Left renal cortex interstitium (tissue), 4 donors: ENCODE measurements at places on chromosomes 2 and 18.

GRCh38 chr2:24076849-24077534 is 866 bp upstream of the SF3B6 start:
- DNase-seq = peak; percentile 2

DNA sequence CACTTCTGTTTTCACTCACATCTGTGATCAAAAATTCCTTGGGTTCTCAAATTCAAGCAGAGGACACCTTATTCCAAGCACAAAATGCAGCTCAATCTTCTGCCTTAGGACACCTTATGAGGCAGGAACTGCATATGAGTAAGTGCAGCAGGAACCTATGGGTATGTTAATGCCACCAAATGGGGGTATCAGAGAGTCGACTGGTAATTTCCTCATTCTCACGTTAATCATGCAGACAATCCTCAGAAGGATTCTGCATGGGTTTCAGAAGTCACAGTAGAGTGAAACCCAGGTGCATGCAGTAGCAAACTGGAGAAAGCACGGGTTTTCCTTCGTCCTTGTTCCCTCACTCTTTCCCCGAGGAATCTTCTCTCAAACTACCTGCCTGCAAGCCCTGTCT is 452.8 kb downstream of the CBLN2 start:
- DNase-seq = no peak

GRCh38 chr2:104766683-104767082 is 87.2 kb upstream of the POU3F3 start:
- DNase-seq = no peak

DNA sequence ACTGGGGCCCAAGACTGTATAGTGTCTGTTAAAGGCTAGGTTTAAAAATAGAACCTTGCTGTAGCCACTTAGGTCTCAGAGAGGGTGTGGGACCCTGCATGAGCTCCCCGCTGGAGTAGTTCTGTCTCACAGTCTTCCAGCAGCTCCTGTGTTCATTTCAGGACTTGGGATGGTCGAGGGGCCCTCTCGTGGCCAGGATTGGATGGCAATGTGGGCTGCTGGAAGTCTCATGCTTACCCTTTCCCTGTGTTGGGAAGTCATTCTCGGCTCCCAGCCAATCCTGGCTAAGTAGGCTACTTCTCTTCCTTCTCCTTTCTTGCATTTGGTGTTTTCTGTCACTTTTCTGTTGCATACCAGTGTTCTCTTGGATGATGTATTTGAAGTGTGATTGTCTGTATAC is 284.0 kb upstream of the GCFC2 start:
- DNase-seq = no peak

GRCh38 chr18:6543330-6543908 is 128.7 kb upstream of the L3MBTL4 start:
- no peak for DNase-seq

GRCh38 chr2:37829616-37830395 is 95.3 kb upstream of the RMDN2 start:
- no peak for DNase-seq

GRCh38 chr2:180571559-180571958 is 408.8 kb upstream of the UBE2E3 start:
- no peak for DNase-seq

- no peak for DNase-seq
These were observed 138.6 kb upstream of the EPHA4 start for GRCh38 chr2:221710744-221711143.

DNA sequence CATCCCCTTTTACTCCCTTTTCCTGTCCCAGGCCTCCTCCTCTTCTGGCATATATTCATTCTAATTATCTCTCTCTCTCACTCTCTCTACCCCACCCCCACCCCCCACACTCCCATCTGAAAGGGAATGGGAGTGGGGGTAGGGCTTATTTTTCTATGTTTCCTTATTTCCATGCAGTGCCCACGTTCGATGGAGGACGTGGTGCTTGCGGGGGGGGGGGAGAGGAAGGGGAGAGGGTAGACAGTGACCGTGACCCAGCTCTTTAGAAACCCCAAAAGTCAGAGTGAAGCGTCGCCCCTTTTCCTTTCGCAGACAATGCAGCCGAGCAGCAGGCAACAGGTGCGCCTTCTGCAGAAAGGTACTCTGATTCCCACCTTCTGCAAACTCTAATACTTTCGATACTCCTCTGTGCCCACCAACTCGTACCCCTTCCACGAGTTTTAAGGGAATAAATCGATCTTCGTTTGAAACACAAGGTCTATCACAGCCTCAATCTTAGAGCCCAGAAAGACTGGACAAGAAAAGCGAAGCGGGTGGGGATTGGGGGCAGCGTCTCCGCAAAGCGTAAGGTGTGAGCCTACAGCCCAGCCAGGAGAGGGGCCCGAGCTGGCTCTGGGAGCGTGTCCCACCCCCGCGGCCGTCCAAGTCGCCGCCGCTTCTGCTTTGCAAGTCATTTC is 891 bp upstream of the NR4A2 start:
- no peak for DNase-seq

DNA sequence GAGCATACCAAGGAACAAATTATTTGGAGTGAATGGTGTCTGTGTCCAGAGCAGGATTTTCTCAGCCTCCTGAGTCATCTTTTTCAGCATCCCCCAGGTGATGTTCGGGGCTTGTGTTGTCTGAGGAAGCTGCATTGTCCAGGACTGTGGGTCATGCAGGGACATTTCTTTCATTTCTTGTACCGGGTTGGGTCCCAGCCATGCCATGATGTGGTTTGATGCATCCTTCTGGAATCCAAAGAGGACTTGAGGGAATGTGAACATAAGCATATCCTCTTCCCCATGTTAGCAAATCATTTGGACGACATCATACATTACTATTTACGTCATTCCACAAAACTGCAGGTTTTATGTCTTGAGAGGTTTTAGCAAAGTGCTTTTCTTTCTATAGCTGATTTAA is 797.8 kb downstream of the CCDC85A start:
- no peak for DNase-seq

DNA sequence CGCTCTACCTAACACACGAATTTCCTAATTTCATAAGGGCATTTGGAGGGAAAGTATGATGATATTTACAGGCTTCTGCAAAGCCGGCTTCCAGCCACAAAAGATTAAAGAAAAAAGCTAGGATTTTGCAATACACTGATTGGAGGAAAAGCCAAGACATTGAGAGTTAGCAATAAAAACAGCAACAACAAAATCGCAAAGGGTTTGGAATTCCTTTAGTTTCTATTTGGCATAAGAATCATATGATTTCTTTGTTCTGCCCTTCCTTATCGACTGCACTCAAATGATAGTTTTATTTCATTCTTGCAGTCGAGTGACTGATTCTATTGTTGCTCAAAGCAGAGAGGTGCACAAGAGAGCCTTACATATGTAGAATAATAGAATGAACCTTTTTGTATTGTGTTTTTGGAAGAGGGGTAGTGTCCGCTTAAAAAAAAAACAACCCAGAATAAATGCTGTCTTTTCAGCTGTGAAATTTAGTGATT is 3.9 kb upstream of the ZNF532 start:
- no peak for DNase-seq

DNA sequence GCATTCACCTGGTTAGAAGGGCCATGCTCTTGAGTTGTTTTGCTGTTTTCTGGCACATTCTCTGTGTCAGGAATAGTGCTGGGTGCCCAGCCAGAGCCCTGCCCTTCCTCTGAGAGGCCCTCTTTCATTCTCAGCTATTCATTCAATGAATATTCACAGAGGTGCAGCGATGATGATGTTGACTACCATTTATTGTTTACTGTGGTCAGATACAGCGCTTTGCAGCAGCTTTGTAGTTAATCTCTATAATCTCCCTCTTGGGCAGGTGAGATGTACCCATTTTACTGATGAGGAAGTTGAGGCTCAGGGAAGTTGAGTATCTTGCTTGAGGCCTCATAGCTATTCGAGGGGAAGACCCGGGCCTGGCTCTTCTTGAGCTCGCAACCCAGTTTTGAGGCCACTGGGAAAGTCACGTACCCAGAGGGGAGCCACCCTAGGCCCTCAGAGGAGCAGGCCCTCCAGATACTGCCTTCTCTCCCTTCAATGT is 9.9 kb downstream of the INHBB start:
- DNase-seq = no peak

- DNase-seq = no peak
These were observed 16.2 kb upstream of the TMEM178A start for GRCh38 chr2:39649511-39649910.

DNA sequence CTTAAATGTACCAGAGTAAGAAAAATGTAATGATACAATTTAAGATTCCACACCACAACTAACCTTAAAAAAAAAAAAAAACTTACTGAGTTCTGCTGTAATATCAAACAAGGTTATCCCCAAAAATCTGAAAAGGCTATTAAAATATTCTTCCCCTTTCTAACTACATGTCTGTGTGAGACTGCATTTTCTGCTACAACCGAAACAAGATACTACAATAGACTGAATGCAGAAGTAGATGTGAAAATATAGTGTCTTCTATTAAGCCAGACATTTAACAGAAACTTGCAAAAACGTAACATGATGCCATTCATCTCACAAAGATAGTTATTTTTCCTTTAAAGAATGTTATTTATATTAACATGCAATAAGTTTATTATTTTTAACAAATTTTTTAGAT is 16.2 kb downstream of the SS18 start:
- DNase-seq = no peak

- peak; percentile 59 for DNase-seq
These were observed 861 bp downstream of the SLC39A10 start for GRCh38 chr2:195657634-195658540.

- DNase-seq = no peak
These were observed 339.9 kb downstream of the KCNS3 start for GRCh38 chr2:18218160-18218933.

- DNase-seq = no peak
These were observed 222.0 kb upstream of the FN1 start for GRCh38 chr2:215657844-215658243.

- DNase-seq = no peak
These were observed 15.2 kb upstream of the CETN1 start for GRCh38 chr18:564708-565561.

DNA sequence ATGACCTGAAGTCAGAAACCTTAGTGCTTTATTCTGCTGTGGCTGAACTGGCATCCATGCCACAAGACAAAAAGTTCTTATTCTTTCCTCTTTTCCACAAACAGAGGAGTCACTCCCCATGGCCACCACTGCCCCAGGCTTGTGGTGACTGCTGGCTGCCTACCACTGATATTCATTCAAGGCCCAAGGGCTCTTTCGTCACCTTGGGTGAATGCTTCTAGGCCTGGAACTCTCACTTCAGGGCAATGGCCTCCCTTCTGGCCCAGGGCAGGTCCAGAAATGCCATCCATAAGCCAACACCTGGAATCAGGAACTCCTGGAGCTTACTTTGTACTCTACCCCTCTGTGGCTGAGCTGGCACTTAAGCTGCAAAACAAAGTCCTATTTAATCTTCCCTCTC is 109.8 kb downstream of the NAT8 start:
- DNase-seq = no peak

- no peak for DNase-seq
These were observed 115.5 kb upstream of the RAB27B start for GRCh38 chr18:54712758-54713157.
